ENCODE measurements at places on chromosomes 7 and 10.
A peak's percentile ranks its signal among the peaks of the same experiment; 100 is the strongest.

GRCh38 chr7:36317276-36317675, 72.4 kb upstream of the ANLN start:
- no peak overlapping the region for H3K27ac ChIP-seq
- no peak overlapping the region for H3K4me3 ChIP-seq
- H3K4me1 ChIP-seq = no peaks in the 10 kb centered on the region

GRCh38 chr10:35300063-35300699, 36.1 kb upstream of the CCNY start:
- H3K27me3 ChIP-seq = no peaks in the 10 kb centered on the region
- H3K27ac ChIP-seq = peak overlapping the region; percentile 3
- peak; percentile 86 for DNase-seq
- no peak overlapping the region for H3K4me3 ChIP-seq
- H3K4me1 ChIP-seq = peaks cover 10% of the 10 kb centered on the region
- no peaks in the 10 kb centered on the region for H3K36me3 ChIP-seq

DNA sequence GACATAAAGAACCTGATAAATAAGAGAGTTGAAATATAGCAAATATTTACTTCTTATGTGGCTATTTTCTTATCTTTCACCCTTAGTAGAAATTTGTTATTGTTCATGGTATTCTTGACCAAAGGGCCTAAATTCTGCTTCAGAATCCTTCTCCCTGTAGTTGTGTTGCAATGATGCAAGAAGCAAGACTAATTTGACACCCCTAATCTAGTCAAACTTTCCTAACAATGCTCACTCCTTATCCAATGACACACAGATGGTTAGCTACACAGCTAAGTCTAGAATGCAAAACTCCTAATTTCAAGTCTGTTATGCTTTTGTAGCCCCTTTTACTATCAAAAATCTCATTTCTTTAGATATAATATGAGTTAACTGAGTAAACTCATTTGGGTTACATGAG, 56.1 kb downstream of the TWIST1 start:
- no peak overlapping the region for H3K27ac ChIP-seq
- no peaks in the 10 kb centered on the region for H3K36me3 ChIP-seq
- no peaks in the 10 kb centered on the region for H3K27me3 ChIP-seq
- H3K4me1 ChIP-seq = peaks cover 4% of the 10 kb centered on the region
- DNase-seq = no peak

GRCh38 chr10:8803992-8804391, 749.5 kb downstream of the GATA3 start:
- H3K27ac ChIP-seq = no peak overlapping the region
- H3K4me3 ChIP-seq = no peak overlapping the region
- no peaks in the 10 kb centered on the region for H3K27me3 ChIP-seq
- DNase-seq = no peak

GRCh38 chr7:81887098-81888090, 117.5 kb upstream of the HGF start:
- H3K4me3 ChIP-seq = no peak overlapping the region
- no peak for DNase-seq
- no peak overlapping the region for H3K27ac ChIP-seq
- H3K36me3 ChIP-seq = no peaks in the 10 kb centered on the region

GRCh38 chr10:56585447-56586171, 224.6 kb upstream of the ZWINT start:
- no peaks in the 10 kb centered on the region for H3K27me3 ChIP-seq
- H3K4me3 ChIP-seq = no peak overlapping the region
- H3K4me1 ChIP-seq = no peaks in the 10 kb centered on the region
- no peak overlapping the region for H3K27ac ChIP-seq
- no peaks in the 10 kb centered on the region for H3K36me3 ChIP-seq

- DNase-seq = no peak
- peaks cover 37% of the 10 kb centered on the region for H3K4me1 ChIP-seq
- H3K27ac ChIP-seq = peak overlapping the region; percentile 94
- no peaks in the 10 kb centered on the region for H3K36me3 ChIP-seq
- peak overlapping the region; percentile 93 for H3K4me3 ChIP-seq
Measured at GRCh38 chr7:30285536-30286284, 1.3 kb downstream of the ZNRF2 start.

DNA sequence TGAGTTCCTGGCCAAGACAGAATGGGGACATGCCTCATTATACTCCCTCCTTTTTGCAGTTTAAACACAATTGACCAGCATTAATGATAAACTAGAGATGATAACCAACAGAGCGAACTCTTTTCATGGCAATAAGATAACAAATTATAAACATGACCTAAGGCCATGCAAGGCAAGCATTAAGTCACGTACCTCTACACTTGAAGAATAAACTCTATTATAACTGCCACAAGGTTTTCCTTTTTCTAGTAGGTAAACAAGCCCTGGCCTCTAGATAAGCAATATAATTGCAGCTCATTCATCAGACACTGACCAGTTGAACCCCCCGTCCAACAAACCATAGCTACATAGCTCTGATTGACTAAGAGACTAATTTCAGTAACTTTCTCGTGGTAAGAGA, 767.0 kb downstream of the GRM8 start:
- no peak for DNase-seq
- no peaks in the 10 kb centered on the region for H3K36me3 ChIP-seq
- H3K27ac ChIP-seq = no peak overlapping the region
- H3K4me3 ChIP-seq = no peak overlapping the region
- H3K4me1 ChIP-seq = no peaks in the 10 kb centered on the region

DNA sequence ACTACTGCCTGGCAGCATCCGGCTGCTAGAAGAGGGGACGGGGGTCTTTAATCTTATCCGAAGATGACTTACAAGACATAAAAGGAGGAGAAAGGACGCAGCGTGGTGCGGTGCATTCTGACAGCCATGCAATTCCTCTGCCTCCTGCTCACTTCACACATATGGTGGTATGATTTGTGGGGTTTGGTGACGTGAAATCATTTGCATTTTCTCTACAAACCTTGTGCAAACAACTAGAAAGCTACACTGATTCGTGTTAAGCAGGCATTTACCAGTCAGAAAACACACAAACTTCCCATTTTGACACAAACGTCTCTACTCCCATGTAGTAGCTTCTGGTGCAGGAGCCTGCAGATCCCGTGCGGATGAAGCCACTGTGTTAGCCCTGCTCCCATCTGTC, 6.8 kb upstream of the TCERG1L start:
- H3K27ac ChIP-seq = no peak overlapping the region
- H3K27me3 ChIP-seq = no peaks in the 10 kb centered on the region
- no peak for DNase-seq
- H3K4me1 ChIP-seq = no peaks in the 10 kb centered on the region
- no peaks in the 10 kb centered on the region for H3K36me3 ChIP-seq

DNA sequence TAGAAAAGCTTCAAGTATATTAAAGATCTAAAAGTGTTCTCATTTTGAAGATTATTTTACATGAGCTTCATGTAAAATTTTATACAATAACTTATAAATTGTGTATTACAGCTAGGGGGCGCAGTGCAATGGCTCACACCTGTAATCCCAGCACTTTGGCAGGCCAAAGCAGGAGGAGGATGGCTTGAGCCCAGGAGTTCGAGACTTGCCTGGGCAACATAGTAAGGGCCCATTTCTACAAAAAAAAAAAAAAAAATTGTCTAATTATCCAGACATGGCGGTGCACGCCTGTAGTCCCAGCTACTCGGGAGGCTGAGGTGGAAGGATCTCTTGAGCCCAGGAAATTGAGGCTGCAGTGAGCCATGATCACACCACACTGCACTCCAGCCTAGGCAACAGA, 16.6 kb downstream of the ACBD5 start:
- H3K4me1 ChIP-seq = no peaks in the 10 kb centered on the region
- H3K27ac ChIP-seq = no peak overlapping the region
- no peak overlapping the region for H3K4me3 ChIP-seq
- no peak for DNase-seq
- no peaks in the 10 kb centered on the region for H3K27me3 ChIP-seq

DNA sequence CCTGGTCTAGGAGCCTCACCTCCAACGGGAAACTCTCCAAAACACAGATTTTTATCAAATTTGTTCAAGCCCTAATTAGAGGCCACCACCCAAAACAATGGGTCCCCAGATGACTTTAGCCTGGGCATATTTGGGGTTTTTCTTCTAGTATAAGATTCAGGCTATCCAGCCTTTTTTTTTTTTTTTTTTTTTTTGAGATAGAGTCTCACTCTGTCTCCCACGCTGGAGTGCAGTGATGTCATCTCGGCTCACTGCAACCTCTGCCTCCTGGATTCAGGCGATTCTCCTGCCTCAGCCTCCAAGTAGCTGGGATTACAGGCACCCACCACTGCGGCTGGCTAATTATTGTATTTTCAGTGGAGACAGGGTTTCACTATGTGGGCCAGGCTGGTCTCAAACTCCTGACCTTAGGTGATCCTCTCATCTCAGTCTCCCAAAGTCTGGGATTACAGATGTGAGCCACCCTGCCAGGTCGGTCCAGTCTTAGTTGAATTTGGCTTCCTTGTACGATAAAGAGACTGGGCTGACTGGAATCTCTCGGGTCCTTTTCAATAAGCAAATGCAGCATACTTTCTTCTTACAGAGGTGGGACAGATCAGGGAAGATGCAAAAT, 91.4 kb upstream of the KLF6 start:
- H3K27ac ChIP-seq = peak overlapping the region; percentile 74
- no peaks in the 10 kb centered on the region for H3K27me3 ChIP-seq
- H3K4me1 ChIP-seq = peaks cover 22% of the 10 kb centered on the region

- H3K27me3 ChIP-seq = no peaks in the 10 kb centered on the region
- no peak overlapping the region for H3K27ac ChIP-seq
- no peaks in the 10 kb centered on the region for H3K36me3 ChIP-seq
- H3K4me3 ChIP-seq = no peak overlapping the region
- DNase-seq = no peak
Measured at GRCh38 chr10:12394241-12395033, 45.1 kb downstream of the CAMK1D start.

GRCh38 chr7:111328487-111328886, 233.8 kb downstream of the IMMP2L start:
- H3K27ac ChIP-seq = no peak overlapping the region
- H3K4me1 ChIP-seq = peaks cover 6% of the 10 kb centered on the region

DNA sequence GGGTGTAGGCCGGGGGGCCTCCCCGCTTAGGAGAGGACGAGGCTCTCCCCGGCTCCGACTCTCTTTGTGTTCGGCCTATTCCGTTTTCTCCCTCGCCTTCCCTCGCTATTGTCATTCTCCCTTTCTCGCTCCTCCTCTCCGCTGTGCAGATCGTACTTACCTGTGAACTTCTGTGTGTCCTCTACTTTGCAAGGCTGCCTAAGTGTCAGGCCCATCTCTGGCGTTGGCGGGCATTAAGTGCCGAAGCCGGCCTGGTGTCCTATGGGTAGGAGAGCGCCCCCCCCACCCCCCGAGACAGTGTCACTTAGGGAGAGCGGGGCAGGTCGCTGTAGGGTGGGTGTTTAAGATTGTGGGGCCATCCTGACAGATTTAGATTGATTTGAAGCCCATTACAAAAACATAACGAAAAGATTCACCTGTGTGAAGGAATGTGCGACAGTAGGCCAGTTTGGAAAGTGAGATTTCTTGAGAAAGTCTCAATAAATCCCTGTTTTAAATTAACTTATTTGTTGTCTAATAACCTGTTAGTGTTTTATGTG, 579 bp downstream of the RBM33 start:
- H3K36me3 ChIP-seq = peaks cover 57% of the 10 kb centered on the region
- peak overlapping the region; percentile 94 for H3K4me3 ChIP-seq
- peaks cover 8% of the 10 kb centered on the region for H3K4me1 ChIP-seq
- no peaks in the 10 kb centered on the region for H3K27me3 ChIP-seq

Measured in RWPE2 (cell line).